ENCODE measurements at places on chromosomes 11 and 22.
A peak's percentile ranks its signal among the peaks of the same experiment; 100 is the strongest.

DNA sequence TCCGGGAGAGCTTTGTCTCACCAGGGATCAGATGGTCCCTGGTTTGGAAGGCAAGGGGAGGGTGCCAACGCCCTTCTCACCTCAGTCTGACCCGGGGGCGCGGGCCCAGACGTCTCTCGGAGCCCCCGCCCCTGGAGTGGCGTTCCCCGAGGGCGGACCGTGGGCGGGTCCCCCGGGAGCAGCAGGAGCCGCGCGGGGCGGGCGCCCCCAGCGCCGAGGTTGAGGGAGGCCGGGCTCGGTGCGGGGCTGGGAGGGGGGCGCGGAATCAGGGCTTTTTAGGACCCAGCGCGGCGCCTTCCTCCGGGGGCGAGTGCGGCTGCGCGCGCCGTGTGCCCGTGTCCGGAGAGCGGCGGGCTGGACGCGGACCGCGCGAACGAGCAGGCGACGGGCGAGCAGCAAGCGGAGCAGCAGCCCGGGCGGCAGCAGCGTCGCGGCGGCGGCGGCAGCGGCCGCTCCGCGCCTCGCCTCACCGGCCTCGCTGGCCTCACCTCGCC, at the start of gene KCNC1:
TSS of gene KCNC1 (plus strand) at position 364 of the 494 bp plus-strand sequence. CDS start 1,222 bp downstream, outside the sequence.
- DNase-seq: no peak

- DNase-seq: no peak
Measured at GRCh38 chr11:75303544-75304224, 47.8 kb downstream of the ARRB1 start.

DNA sequence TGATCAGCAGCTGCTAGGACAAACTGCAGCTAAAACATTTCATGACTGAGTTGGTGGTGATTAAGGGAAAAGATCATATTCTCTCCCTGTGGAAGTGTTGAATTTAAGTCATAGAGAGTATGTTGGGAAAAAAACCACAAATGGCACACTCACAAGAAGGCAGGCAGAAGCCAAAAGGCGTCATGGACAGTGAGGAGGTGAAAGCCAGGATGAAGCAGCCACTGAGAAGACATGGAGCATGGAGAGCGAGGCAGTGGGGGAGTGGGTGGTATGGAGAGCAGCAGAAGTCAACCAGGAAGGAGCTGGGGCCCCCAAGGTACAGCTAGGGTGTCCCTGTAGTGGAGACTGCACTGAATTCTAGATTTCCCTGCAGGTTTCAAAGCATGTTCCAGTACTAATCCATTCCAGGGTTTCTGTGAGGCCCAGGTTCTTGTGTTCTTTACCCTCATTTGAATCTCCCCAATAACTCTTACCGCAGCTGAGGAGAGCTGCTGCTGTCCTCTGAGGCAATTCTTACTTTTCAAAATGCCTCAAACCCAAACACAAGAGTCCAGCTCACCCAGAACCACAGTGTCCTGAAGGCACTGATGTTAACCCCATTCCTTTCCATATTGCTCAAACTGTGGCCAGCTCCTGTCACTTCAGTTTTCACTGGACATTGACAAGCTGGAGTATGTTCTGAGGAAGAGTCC, 191.8 kb upstream of the E2F8 start:
- DNase-seq: no peak

DNA sequence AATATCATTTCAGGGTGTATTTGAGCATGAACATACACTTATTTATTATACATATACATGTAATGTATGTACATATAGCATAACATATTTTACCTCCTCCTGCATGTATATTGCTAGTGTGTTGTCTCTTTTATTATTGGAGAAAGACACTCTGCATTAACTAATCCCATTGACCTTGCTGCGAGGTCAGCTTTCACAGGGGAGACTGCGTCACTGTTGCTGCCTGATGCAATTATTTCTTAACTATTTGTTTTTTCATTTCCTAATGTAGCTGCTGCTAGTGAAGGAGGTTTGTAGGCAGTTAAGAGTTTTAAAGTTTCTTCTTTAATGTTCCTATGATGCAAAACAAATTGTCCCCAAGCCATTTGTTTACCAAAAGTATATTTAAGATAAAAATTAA, 185.4 kb upstream of the CNTN5 start:
- DNase-seq: no peak

DNA sequence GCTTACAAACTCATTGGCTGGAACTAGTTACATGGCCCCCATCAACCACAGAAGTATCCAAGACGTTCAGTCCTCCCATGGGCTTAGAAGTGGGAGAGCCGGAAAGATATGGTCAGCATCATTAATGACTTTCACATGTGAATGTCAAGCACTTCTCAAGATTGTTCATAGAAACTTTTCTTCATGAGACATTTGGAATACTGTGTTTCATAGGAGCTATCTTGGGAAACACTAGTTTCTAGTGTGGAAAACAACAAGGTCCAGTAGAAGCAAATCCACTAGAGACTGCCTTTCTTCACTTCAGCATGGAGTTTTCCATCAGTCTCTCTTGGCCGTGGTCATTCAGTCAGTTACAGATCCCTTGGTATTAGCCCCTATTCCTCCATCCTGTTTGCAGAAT, 160.9 kb downstream of the C11orf91 start:
- DNase-seq: no peak

DNA sequence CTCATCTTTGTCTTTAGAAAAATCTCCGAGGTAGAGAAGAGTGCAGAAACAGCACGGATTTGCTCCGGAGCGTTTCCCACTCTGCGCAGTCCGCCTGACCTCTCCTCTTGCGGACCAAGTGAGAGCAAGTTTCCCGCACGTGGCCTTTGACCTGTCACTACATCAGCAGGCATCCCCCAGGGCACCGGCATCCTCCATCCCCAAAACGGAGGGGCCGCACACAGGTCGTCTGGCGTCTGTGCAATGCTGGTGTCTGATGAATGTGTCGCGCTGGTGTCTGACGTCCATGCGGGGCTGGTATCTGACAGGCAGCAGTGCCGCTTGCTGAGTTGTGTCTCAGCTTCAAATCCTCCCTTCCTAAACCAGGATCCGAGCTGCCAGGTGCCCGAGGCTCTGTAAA, 739 bp upstream of the MRGPRE start:
- no peak for DNase-seq

DNA sequence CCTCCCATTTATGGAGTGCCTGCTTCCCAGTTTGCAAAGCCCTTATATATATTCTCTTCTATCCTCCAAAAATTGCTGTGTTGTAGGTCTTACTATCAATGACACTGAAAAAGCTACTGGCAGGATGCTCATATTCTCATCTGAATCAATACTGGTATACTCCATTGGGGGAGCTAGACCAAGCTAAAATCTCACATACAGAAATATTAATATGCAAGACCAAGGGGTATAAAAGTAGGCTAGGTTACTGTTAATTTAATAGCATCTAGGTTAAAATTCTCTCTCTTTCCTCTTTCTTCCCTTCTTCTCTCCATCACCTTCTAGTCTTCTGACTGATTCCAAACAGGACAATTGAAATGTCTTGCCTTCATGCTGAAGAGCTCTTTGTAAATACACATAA, 17.1 kb upstream of the BDNF start:
- DNase-seq: no peak

DNA sequence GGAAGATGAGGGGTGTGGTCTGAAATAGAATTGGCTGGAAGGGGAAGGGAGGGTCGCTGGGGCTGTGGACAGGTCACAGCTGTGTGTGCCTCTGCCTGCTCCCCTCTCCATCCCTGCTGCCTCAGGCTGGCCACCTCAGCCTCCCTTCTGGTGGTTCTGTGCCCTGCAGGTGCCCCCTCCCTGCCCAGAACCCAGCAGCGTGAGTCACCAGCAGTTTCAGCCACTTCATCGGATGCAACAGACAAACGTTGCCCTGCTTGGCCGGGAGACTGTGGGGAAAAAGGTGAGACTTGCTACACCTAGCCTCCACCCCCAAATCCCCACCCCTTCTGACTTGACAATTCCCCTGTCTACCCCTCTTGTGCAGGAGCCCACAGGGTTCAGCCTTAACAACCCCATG, 21.8 kb upstream of the LRRC10B start:
- no peak for DNase-seq

DNA sequence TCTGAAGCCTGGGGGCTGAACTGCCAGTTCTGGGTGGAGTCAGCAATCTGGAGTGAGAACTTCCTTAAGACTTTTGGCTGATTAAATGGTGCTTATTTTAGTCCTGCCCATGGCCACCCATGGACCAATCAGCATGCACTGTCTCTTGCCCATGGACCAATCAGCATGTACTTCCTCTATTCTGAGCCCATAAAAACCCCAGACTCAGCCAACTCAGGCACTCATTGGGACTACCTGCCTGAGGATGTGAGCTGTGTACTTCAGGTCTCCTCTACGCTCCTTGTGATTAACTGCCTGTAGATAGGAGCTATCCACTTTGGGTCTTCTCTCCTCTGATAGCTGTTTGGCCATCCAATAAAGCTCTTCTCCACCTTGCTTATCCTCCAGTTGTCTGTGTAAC, 342.3 kb upstream of the CCDC179 start:
- DNase-seq: peak; percentile 7

DNA sequence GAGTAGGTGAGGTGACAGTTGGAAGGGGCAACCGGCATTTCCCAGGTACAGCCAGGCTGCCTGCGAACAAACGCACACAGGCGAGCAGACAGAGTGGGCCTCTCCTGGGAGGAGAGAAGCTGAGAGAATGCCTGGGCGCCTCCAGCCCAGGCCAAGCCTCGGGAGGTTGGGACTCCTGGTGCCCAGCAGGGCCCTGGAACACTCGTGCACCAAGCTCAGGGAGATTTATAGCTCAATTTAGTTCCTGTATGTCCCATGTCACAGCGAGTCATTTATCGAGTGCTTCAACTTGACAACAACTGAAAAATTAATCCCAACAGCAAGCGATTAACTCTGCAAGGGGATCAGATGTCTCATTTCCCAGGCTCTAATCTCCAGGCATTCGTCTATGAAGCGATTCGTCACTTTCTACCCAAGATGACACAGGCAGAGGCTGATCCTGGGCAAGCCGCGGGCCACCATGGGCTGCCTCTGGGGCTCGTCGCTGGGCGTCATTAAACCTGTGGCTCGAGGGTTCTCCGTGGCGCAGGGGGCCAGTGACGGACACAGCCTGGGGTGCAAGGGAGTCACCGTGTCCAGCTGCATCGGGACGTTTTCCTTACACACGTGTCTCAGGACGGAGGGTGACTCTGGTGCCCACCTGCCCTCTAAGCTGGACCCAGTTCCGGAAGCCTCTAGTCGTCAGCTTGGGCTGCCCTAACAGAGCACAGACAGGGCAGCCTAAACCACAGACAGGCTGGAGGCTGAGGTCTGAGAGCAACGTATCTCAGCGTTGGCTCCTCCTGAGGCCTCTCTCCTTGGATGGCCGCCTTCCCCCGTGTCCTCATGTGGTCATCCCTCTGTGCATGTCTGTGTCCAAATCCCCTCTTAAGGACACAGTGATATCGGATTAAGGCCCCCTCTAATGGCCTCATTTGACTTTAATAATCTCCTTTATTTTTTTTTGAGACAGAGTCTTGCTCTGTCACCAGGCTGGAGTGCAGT, 154.1 kb downstream of the CTTN start:
- DNase-seq: no peak

- no peak for DNase-seq
Measured at GRCh38 chr22:44541671-44542319, 43.8 kb upstream of the RTL6 start.

DNA sequence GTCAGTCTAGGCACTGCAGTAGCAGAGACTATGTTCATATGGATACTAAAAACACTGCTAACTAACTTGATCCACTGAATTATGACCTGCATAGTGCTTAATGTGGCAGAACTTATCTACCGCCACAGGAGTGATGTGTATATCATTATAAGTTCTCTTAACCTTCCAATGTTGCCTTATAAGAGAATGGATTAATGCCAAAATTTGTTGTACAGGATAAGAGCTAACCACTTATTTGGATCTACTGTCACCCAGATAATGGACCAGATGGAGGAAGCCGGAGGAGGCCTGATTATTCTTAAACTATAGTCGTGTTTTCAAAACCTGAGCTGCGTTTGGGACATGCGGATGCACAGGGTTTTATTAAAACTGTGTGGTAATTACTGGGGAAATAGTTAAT, 1.9 kb upstream of the OR51B4 start:
- peak; percentile 96 for DNase-seq

- DNase-seq: no peak
Measured at GRCh38 chr22:41021061-41021612, 70.0 kb downstream of the RBX1 start.

DNA sequence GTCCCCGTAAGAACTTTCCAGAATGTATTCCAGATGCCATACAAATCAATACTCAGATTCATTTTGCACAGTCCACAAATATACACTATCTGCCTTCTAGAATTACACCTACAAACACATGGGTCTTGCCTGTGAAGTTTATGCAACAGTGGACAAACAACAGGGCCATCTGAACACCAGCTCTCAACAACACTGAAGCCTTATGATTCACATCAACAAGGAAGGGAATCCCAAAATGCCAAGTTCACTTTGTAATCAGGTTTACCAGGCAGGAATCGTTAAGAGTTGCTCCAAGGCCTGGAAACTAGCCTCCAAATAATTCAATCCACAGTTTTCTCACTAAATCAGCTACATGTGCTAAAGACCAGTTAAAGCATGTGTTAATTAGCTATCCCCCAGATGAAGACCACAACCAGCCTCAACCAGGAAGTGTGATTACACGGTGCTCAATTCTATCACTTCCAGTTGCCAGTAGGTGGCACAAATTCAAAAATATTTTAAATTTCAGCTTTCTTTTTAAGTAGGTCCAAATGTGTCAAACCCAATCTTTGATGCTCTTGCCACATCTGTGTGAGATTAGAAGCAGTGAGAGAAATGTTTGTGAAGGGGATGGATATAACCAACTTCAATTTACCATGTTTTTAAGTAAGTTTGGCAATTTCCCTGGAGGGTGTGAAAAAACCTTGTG, 139.1 kb upstream of the BDNF start:
- peak; percentile 36 for DNase-seq

DNA sequence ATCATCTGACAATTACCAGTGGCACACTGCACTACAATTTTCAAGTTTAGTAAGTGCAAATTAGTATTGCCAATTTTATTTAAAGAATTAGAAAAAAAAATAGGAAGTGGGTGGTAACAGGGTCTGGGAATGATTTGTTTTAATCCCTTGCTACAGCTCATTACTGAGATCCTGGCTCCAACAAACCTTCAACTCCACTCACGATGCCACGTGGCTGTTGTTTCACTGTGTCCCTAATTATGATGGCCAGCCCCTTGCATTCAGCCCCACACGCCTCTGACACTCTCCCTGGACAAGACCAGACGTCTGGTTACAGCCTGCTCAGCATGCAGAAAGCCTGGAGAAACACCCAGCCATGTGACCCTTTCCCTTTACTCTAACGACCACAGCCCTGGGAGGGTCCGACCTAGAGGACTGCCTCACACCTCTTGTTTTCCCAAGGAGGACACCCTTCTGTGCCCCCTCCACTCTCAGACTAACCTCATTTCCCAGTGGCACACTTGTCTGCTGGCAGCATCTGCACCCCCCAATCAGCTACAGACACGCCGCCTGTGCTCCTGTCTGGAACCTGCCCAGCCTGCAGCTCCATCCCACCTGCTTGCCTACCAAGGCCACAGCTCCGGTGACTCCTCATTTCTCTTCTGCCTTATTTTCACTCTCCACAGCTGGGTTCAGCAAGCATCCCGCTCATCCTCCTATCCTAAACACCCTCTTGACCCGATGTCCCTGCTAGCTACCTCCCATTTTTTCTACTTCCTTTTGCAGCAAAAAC, 18.5 kb upstream of the SLC25A1 start:
- no peak for DNase-seq

GRCh38 chr11:86625544-86625943, 46.9 kb downstream of the ME3 start:
- no peak for DNase-seq

Data from hematopoietic multipotent progenitor cell treated with erythropoietin and hydrocortisone succinate and interleukin-3 and kit ligand, for 6 days (in vitro differentiated cells).